ENCODE measurements at places on chromosomes 7 and 10. TPM values are rescaled to one million over a fixed set of nuclear protein-coding genes. Genes with fewer than 3 reads are reported as not detected.
A peak's percentile ranks its signal among the peaks of the same experiment; 100 is the strongest.

Gene CALY
- 19.2 TPM for total RNA-seq

DNA sequence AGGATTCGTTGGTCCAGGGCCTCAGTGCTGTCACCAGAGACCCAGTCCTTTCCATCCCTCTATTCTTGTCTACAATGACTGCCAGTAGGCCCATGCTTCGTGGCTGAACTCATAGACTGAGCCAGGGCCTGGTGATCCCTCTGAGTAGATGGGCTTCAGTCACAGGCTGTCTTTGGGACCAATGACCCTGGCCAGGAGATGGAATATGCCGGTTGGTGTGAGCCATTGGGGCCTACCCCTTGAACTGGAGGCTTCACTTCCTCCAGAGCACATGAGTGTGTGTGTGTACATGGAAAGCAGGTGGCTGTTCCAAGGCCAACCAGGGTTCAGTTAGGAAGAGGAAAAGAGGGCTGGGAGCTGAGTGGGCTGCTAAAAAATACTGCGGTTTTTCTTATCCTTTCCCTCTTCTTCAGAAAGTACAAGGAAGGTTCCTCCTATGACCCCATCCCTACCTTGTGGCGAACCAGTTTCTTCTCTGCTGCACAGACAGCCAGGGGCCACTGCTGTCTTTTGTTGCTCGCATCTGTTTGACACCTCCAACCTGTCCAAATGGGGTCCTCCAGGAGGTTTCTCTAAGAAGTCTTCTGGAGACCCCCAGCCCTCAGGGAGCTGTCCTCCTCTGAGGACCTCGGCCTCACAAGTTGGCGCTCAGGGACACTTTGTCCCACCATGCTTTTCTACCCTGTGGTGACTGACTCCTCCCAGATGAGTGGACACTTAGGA lies 36.6 kb downstream of the ADRA2A start:
- DNase-seq: no peak

GRCh38 chr7:63900394-63901203 lies 98.0 kb upstream of the ZNF722 start:
- peak; percentile 99 for DNase-seq

GRCh38 chr10:21092683-21093524 lies 195.8 kb upstream of the NEBL start:
- DNase-seq: no peak

GRCh38 chr7:111394891-111395290 lies 167.4 kb downstream of the IMMP2L start:
- no peak for DNase-seq

All from testis (tissue), 5 donors.